ENCODE measurements at places on chromosomes 7 and 10.
A peak's percentile ranks its signal among the peaks of the same experiment; 100 is the strongest.

GRCh38 chr10:73404690-73405089 lies 9.2 kb downstream of the ANXA7 start:
- DNase-seq, result no peak

- no peak for DNase-seq
Observed at GRCh38 chr7:66549466-66549865, 79.2 kb upstream of the KCTD7 start.

DNA sequence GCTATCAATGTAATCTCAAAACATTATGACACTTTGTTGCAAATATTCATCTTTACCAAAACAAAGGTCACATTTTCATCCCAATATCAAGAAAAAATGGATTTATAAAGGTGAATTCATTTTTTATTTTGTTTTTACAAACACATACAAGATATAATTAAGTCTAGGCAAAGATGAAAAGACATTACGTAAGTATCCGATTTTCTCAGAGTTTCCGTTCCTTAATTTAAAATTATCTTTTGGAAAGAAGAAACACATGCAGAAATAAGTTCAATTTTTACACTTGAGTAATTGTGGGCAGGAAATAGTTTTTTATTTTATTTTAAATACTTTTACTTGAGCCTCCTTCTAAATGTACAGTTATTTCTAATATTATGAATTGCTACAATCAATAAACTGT lies 24.6 kb downstream of the RTKN2 start:
- no peak for DNase-seq

GRCh38 chr7:155587486-155587885 lies 41.1 kb upstream of the CNPY1 start:
- no peak for DNase-seq

DNA sequence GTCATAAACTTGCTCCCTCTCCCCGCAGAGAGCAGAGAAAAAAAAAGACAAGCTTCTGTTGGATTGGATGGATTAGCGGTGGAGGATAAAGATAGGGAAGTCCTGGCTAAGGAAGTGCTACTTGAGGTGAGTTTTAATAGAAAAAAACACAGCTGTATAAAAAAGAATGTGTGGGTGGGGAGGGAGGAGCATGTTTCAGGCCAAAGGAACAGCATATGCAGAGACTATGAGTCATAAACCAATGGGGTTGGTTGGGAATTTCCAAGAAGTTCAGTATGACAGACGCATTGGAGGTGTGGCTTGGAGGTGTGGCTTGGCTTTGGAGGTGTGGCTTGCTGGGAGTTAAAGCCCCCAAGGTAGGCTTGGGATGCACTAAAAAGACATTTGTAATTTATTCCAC lies 103.0 kb upstream of the LSM8 start:
- peak; percentile 24 for DNase-seq

DNA sequence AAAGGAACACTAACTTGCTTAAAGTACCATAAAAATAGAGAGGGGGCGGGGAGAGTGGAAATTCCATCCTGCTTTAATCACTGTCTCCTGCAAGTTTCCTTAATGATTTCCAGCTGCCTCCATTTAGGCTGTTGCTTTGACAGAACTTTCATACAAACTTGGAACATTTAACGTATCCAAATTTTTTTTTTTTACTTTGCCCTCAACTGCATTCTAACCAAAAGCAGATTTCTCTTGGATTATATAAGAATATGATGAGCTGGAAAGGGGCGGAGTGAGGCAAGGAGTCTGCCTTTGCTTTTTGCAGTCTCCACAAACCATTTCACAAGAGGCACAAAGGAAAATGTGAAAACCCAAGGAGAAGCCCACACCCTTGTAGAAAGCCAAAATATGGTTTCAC lies 46.6 kb upstream of the COL1A2 start:
- DNase-seq, result no peak

DNA sequence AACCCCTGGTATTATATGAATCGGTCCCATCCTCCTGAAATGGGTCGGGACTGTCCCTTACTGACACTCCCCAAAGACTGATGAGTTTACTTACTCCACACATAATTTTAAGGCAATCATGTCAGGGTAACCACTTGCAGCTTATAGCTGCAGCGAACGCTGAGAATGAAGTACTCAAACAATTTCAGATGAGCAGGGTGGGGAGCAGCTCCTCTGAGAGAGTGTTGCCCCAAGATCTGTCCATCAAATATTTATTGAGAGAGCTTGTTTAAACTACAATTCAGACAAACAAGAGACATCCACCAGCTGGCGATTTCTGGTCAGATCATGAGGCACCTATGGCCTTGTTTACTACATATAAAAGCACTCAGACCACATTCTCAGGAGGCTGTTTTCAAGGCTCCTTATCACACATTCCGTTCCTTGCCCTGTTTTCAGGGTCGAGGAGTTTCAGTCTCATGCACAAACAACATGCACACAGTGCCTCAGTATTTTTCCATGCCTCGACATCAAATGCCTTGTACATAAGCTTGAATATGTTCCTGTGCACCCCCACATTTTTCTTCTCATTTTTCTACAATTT lies 80.1 kb downstream of the THSD7A start:
- DNase-seq, result no peak

DNA sequence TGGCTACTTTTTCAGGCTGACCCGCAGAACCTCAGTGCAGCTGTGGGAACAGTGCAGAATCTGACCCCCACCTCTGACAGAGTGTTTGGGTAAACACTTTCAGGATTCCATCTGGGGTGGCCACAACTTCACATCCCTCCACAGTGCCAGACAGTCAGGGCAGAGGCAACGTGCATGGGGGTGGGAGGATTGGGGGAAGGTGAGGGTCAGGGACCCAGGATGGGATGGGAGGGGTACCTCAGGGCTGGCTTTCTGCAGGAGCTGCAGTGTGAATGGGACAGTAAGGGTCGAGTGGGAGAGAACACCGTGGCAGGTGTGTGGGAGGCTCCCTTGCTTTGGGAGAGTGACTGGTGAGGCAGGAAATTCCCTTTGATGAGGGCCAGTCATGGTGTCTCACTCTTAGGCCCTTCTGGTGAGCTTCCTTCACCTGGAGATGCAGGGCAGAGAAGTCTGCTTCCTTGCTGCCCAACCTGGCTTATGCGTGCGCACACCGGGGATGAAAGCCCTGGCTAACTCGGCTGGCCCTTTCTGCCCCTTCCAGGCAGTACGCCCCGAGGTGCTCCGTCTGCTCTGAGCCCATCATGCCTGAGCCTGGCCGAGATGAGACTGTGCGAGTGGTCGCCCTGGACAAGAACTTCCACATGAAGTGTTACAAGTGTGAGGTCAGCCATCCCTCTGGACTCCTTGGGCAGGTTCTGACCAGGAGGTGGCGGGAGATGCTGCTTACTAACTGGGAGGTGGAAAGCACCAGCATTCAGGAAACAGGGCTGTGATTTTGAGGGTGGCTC lies 8.4 kb downstream of the ZYX start:
- DNase-seq, result no peak

- DNase-seq, result no peak
Observed at GRCh38 chr10:95295031-95295755, 4.4 kb upstream of the PDLIM1 start.

GRCh38 chr10:88095223-88095721 lies 231.8 kb downstream of the PTEN start:
- DNase-seq, result no peak

GRCh38 chr7:157840914-157841772 lies 504.3 kb downstream of the DNAJB6 start:
- DNase-seq, result no peak

DNA sequence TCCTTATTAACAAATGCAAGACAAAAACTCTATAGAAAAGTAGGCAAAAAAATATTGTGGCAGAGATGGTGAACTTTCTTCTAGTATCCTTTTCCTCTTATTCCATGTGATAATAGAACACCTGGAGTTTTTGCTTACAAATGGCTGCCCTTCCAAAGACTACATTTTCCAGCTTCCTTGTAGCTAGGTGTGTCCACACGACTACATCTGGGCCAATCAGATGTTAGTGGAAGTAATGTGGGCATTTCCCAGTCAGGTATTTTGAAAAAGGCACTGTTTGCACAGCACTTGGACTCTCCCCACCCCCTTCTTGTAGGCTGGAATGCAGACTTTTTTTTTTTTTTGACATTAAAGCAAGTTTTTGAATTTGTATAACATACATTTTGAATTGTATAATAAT lies 105.5 kb upstream of the TBX20 start:
- DNase-seq, result no peak

DNA sequence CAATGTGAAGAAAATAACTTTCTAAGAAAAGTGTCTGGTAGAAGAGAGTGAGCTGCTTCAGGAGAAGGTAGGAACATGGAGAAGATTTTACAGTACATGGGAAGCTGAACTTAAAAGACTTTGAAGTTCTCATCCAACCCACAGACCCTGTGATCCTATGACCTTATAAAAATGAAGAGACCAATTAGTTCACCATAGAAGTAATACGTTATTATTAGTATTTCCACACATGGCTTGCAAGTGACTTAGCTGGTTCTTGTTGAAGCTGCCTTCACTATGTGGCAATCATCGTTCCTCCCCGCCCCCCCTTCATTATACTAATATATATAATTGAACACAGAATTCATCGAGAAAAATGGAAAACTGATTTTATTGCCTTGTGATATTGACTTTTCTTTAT lies 129.1 kb downstream of the SND1 start:
- DNase-seq, result no peak

GRCh38 chr7:156989766-156990535 lies 20.5 kb downstream of the MNX1 start:
- DNase-seq, result no peak

DNA sequence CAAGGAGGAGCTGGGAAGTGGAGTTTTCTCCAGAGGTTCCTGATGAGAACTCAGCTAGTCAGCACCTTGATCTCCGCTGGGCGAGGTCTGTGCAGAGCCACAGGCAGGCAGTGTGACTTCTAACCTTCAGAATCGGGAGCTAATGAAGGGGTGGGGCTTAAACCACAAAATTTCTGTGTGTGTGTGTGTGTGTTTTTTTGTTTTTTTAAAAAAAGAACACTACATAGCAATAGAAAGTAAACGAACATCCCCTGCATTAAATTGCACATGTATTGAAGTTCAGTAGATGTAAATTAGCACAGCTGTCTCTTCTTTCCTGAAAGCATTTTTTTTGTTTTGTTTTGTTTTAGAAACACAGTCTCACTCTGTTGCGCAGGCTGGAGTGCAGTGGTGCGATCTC lies 46.2 kb downstream of the RBM17 start:
- no peak for DNase-seq

- DNase-seq, result no peak
Observed at GRCh38 chr10:45373576-45374349, at the start of gene ALOX5. ALOX5 (plus strand) TSS chr10:45374216; CDS start chr10:45374280, 64 bp downstream.

GRCh38 chr10:22913474-22914092 lies 14.3 kb upstream of the ARMC3 start:
- DNase-seq, result no peak

Measured in stimulated activated CD4-positive, alpha-beta T cell treated with anti-CD3 and anti-CD28 coated beads, Interleukin-4, amount 100 ng/mL, for 4 hours (primary cell).